ENCODE measurements at places on chromosomes 13 and 19.

DNA sequence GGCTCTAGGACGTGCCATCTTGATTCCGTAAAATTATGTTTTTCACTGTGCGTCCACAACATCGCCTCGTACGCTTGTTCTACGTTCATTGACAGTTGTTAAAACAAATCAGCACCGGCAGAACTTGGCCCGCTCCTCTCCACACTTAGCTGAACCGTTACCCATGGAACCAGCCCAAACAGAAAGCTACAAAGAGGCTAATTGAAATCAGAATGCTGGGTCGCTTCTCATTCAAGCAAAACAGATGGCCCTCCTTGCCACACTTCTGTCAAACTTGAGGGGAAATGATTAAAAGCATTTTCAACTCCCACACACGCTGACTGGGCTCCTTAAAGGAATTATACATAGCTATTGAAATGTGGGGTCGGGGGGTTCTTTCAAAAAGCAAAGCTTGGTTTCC, 71.6 kb downstream of the TM9SF2 start:
- no peak for DNase-seq

DNA sequence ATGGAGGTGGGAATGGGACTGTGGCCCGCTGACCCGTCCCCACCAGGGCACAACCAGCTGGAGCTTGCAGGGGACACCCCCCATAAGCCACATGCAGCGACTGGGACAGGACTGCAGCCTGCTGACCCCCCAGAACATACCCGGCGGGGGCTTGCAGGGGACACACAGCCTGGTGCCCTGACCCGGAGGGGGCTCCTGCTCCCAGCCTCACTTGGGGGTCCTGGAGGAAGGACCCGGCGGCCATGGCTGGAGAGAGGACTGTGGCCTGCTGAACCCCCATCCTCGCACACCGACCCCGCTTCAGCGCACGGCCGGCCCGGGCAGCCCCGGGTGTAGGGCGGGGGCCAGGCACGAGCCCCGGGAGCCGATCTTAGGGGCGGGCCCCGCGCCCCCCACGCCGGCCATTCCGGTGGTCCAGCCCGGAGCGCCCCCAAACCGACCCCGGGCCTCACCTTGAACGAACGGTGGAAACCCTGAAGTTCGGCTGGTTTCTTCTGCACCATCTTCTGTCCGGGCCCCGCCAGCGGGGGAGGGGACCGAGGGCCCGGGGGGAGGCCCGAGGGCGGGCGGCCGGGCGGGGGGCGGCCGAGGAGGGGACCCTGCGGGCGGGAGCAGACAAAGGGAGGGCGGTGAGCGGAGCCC, 574 bp downstream of the MKNK2 start:
- DNase-seq: no peak

- no peak for DNase-seq
Measured at GRCh38 chr19:19443902-19444680, 38.6 kb downstream of the GATAD2A start.

DNA sequence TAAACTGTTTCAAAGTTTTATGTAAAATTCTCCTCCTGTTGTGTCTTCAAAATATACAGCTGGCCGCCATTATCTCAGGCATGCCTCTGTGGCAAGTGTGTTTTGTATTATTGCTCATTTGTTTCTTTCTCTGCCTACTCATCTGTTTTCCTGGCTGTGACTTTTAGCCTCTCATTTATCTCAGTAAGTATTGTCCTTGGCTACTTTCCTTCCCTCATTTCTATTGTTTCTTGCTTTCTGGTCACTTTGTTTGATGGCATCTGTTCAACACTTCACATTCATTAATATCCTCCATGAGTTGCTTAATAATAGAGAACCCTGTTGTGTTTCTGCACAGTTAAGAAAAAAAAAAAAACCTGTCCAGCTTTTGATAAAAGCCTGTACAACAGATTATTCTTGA, 869.4 kb downstream of the PCDH17 start:
- DNase-seq: no peak

- DNase-seq: no peak
Measured at GRCh38 chr13:89610331-89610730, 1737.2 kb upstream of the MIR17HG start.

- DNase-seq: no peak
Measured at GRCh38 chr19:6649185-6649584, 20.8 kb downstream of the TNFSF14 start.

DNA sequence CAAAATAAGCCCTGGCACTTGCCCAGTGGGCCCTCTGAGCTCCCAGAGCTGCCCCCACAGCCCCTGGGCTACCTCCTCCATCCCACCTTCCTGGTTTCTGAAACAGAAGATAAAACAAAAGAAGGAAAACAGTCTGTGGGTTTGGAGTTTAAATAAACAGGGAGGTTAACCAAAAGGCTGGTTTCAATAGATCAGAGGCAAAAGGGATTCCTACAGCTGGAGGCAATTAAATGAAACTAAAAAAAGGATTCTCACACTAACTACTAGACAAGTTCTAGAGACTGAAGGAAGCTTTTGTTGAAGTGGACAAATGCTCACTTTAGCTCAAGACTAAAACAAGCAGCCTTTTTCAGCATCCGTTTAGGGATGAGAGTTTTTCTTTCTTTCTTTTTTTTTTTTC, 569.8 kb downstream of the FGF9 start:
- DNase-seq: no peak

GRCh38 chr13:110633776-110634175, 18.4 kb downstream of the NAXD start:
- DNase-seq: no peak

DNA sequence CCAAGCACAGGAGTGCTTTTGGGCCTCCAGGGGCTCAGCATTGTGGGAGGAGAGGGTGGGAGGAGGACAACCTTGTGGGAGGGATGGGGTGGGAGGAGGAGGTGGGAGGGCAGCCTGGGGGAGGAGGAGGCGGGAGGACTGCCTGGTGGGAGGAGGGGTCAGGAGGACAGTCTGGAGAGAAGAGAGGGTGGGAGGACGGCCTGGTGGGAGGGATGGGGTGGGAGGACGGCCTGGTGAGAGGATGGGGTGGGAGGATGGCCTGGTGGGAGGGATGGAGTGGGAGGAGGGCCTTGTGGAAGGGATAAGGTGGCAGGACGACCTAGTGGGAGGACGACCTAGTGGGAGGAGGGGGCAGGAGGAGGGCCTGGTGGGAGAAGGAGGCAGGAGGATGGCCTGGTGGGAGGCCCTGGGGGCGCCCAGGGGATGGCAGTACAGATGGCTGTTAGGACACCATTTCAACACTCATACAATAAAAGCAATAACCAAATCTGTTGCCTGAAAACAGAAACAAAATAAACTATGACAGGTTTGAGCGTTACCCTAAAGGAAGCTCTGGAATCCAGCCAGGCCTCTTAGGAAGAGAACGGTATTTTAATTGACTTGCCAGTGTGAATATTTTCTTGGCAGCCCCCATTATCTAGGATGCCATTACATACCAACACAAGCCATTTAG, 63.7 kb downstream of the CRYL1 start:
- no peak for DNase-seq

DNA sequence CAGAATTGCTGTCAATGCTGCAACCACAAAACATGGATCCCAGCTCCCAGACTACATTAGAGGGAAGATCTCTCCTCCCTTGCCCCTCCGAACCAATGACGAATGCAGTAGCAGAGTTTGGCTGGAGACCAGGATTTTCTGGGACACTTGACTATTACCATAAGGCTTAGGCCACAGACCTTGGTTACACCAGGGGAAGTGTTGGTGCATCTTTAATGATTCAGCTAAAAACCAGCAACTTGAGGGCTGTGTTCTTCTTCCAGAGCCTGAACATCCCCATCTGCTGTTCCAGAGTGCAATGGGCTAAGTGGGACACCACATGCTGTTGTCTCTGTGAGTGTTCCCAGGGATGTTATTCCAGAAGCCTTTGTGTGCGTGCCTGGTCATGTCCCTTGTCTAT, 528.2 kb downstream of the LMO7 start:
- DNase-seq: no peak

DNA sequence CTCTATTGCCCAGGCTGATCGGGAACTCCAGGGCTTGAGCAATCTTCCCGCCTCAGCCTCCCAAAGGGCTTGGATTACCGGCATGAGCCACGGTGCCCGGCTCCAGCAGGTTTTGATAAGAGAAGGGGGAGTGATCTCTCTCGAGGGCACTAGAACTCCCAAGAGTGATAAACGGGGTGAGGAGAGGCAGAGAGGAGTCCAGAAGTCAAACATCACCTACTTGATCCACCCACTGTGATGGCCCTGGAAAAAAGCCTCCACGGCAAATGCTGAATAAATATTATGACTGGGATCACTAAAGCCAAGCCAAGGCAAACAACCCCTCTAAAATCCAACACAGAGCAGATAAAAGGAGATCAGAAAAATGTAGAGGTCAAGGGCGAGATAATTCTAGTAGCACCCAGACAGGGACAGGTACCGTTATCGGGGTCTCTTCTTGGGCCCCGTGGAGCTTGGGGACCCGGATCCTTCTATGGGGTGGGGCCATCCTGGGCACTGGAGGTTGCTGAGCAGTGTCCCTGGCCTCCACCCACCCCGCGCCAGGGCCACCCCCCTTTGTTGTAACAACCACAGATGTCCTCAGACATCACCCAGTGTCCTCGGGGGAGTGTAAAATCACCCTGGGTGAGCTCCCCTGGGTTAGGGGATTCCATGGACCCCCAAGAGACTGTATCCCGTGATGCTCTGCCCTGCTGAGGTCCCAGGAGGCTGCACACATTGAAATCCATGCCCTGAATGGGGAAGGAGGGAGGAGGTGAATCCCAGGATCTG, 3.7 kb upstream of the CREB3L3 start:
- peak; percentile 42 for DNase-seq

DNA sequence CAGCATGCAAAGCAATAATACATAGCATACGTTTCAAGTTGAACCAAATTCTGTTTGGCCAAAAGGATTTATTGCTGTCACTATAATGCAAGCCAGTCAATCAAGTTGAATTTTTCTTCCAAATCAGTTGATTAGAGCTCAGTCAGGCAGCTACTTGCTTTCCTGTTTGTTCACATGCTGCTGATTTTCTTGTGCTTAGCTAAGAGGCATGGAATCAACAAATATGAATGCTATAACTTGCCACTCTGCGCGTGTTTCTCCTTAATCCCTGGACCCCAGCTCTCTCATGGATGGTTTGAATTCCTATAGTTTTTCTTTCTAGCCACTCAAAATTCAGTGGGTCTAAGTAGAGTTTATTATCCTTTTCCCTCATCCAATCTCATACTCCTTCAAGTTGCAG, 311.3 kb downstream of the KLF5 start:
- DNase-seq: no peak
